ENCODE measurements at places on chromosomes 11 and 22.

- H3K4me3 ChIP-seq: no peak within 1 kb of the TSS
- H3K4me1 ChIP-seq: peaks cover 3% of the 10 kb centered on the region
- H3K27me3 ChIP-seq: peaks cover 46% of the 10 kb centered on the region
- H3K27ac ChIP-seq: no peak within 1 kb of the TSS
- DNase-seq: no peak
- H3K36me3 ChIP-seq: no peaks in the 10 kb centered on the region
Observed at GRCh38 chr11:62269654-62270278, at the start of gene SCGB2A2. TSS of gene SCGB2A2 (plus strand) at chr11:62270158. CDS start at chr11:62270217, 59 bp downstream.

DNA sequence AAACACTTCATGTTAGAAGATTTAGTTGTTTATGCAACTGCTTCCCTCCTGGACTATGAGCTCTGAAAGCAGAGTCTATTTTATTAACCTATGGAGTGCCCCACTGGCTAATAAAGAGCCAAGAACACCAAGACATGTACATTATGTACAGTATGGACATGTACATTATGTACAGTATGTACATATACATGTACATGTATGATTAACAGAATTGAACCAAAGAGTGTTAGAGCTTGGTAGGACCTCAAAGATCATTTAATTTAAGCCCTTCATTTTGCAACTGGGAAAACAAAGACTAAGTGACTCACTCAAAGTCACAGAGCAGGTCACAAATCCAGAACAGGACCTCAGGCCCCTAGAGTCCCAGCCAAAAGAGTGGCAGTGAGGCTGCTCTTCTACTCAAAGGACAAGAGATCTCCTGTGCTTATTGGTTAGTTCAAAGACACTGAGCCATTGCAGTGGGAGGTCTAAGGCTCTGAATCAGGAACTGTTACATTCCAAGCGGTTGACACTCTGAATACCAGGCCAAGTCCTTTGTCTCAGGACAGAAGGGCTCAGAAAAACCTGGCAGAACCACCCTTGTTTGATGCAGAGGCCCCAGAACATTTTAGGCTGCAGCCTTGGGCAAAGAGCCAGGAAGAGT, 103.8 kb downstream of the FAM168A start:
- DNase-seq: no peak
- H3K27me3 ChIP-seq: no peaks in the 10 kb centered on the region
- H3K4me1 ChIP-seq: peaks cover 9% of the 10 kb centered on the region
- H3K36me3 ChIP-seq: peaks cover 25% of the 10 kb centered on the region
- H3K4me3 ChIP-seq: no peak overlapping the region
- peak overlapping the region; percentile 29 for H3K27ac ChIP-seq

- no peak for DNase-seq
- H3K4me3 ChIP-seq: no peak overlapping the region
- H3K27me3 ChIP-seq: no peaks in the 10 kb centered on the region
- no peak overlapping the region for H3K27ac ChIP-seq
- peaks cover 4% of the 10 kb centered on the region for H3K4me1 ChIP-seq
Observed at GRCh38 chr22:20645954-20646353, 128.0 kb upstream of the SERPIND1 start.

DNA sequence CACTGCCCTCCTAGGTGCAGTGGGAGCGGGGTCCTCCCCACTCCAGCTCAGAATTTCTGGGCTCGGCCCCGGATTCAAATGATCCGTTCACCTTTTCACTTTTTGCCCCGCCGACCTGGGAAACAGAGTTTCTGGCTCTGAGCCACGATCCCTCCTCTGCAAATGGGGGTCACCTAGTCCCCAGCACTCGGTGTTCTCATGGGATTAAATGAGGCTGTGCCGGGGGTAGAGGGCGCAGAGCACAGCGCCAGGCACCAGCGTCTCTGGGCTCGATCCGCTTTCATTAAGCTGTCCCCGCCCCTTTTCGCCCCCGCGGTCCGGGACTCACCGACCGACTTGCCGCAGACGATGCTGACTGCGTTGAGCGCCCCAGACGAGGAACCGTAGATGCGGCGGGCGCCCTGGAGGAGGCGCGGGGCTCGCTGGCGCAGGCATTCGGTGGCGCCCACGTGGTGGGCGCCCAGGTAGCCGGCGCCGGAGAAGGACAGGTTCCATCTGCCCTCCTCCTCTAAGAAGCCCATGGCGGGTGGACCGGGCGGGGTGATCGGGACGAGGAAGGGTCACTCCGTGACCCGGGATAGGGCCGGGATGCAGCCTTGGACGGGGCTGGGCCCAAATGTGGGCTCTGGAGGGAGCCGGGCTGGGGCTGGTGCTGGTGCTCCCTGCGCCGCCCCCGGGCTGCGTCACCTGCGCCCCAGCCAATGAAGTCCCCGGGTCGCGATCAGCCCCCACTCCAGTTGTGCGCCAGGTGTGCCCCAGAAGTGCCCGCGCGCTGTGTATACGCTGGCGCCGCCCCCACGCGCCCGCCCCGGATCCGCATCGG, at the start of gene PNPLA5:
TSS of gene PNPLA5 (minus strand) at position 654 of the 823 bp plus-strand sequence. CDS start at position 521, 133 bp downstream.
- no peak for DNase-seq
- H3K27ac ChIP-seq: no peak within 1 kb of the TSS
- H3K27me3 ChIP-seq: peaks cover 86% of the 10 kb centered on the region
- no peak within 1 kb of the TSS for H3K4me3 ChIP-seq
- H3K36me3 ChIP-seq: no peaks in the 10 kb centered on the region

GRCh38 chr22:49674479-49675050, 153.1 kb downstream of the BRD1 start:
- no peak for DNase-seq
- peaks cover 81% of the 10 kb centered on the region for H3K27me3 ChIP-seq
- H3K27ac ChIP-seq: no peak overlapping the region
- H3K4me3 ChIP-seq: no peak overlapping the region

DNA sequence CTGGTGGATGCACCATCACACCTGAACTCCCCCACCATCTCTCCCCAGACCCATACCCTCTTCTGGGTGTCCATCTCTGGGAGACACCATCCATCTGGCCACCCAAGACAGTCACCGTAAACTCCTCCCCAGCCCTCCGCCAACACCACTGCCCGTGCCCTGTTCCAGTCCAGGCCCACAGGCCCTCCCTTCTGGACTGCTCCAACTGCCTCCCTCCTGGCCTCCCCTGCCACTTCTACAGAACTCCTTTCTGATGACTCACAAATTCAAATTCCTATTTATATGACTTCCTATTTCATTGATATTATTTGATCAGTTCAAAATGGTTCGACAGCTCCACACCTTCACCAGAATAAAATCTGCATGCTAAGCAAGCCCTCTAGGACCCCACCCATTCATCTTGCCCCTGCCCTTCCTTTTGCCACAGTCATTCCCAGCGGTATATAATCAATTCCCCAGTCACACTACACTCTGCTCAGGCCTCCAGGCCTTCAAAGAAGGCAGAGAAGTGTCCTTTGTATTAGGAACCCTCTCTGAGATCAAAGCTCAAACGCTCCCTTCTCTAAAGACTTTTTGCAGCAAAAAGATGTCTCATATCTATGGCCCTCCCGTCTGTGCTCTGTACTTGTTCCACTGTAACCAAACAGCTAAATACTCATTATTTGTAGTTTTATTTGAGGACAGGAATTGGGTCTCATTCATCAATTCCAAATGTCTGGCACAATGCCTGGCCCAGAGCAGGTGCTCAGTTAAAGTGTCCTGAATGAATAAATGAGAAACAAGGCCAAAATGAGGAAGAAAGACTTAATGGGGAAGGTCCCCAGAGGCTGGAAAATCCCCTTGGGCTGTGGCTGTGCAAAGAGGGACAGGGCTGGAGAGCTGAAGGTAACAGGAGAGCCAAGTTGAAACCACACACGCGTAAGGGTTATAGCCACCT, 29.0 kb downstream of the MYH9 start:
- no peaks in the 10 kb centered on the region for H3K36me3 ChIP-seq
- H3K27me3 ChIP-seq: no peaks in the 10 kb centered on the region
- no peak for DNase-seq
- peaks cover 46% of the 10 kb centered on the region for H3K4me1 ChIP-seq
- H3K4me3 ChIP-seq: peak overlapping the region; percentile 6

DNA sequence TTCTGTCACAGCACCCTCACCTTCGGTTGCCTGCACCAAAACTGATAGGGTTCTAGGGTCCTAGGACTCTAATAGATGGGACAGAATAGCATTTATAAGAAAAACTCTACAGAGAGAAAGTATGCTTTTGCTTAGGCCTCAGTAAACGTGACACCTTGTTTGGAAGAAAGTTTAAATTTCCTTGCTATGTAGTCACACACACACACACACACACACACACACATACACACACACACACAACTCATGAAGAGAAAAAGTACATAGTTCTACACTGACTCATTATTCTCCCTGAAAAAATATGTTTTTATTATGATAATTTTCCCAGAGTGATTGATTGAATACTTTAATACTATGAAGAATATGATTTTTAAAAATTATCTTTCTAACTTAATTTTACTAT, 220.8 kb upstream of the SNX19 start:
- H3K27me3 ChIP-seq: no peaks in the 10 kb centered on the region
- DNase-seq: no peak
- no peak overlapping the region for H3K27ac ChIP-seq

DNA sequence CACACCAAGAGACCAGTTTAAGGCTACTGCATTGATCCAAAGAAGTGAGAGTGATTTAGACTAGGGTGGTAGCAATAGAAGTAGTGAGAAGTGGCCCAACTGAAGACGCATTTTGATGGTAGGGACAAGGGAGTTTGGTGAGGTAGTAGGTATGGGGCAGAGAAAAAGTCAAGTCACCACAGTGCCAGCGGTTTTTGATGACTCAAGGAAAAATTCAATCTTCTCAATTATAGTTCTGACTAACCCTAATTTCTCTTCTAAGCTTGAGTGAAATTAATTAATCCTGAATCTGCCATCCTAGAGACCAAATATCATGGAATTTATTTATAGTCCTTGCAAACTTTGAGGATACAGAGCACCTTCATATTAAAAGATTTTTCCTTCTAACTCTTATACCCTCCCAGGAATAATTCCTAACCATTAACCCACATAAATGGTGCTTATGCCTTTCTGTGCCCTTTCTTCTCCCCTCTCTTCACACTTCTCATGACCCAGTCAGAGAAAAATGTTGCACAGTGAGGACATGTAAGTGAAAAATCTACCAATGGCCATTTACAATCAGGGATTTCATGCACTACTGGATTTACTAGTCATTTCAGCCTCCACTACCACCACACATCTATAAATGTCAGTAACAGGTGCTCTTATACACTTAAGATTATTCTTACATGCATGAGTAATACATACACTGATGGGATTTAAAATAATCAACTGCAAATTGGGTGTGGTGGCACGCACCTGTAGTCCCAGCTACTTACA, 45.9 kb upstream of the ARHGAP32 start:
- peaks cover 26% of the 10 kb centered on the region for H3K36me3 ChIP-seq
- no peak for DNase-seq
- no peak overlapping the region for H3K4me3 ChIP-seq
- H3K4me1 ChIP-seq: no peaks in the 10 kb centered on the region
- no peak overlapping the region for H3K27ac ChIP-seq

All from neural crest cell (in vitro differentiated cells).